Activated naive CD8-positive, alpha-beta T cell treated with anti-CD3 and anti-CD28 coated beads for 36 hours (primary cell): ENCODE measurements at places on chromosomes 2 and 18.

GRCh38 chr18:69647702-69648101 lies 247.0 kb downstream of the DOK6 start:
- H3K36me3 ChIP-seq, result no peaks in the 10 kb centered on the region
- DNase-seq, result no peak
- no peak overlapping the region for H3K27ac ChIP-seq

DNA sequence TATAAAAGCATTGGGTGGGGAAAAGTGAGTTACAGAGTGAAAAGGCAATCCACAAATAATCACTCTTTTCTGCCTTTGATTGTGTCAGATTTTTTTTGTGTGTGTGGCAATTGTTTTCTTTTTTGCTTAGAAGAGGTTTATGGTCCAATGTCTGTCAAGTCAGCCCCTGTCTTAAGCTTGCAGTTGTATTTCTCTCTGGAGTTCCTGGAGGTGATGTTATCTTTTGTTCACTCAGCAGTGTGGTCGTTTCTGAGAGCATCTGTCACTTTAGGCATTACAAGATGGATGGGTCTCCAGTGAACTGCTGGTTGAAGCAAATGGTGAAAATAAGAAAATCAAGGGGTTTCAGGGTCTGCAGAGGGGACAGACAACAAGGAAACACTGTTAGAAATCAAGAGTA lies 121.3 kb downstream of the GREB1L start:
- no peak for DNase-seq
- no peaks in the 10 kb centered on the region for H3K36me3 ChIP-seq
- peaks cover 27% of the 10 kb centered on the region for H3K27me3 ChIP-seq

DNA sequence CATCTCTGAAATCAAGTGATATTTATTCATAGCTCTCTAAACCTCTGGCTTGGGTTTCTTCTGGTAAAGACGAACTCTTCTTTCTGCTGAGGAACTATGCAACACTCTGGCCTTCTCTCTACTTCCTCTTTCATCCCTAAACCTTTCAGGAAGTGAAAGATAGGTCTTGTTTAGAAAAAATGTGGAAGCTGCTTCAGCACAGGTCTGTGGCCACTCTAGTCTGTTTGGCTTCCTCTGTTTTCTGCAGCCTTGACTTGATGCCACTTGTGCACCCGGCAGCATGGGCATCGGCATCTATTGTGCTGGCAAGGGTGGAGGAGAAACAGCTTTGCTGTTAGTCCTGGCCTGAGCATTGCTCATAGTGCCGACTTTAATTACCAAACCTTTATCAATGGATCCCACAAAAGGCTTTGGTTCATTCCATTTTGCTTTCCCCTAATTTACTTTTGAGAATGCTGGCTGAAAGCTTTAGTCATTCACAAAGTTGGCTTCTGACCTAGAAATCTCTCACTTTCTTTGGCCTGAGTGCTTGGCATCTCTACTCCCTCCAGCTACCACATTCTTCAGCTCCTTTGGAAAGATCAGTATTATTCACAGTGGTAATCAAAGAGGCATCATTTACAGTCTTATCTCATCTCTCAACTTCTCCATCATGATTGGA lies 32.0 kb upstream of the GPR39 start:
- peaks cover 7% of the 10 kb centered on the region for H3K27me3 ChIP-seq
- H3K36me3 ChIP-seq, result no peaks in the 10 kb centered on the region
- no peak overlapping the region for H3K4me3 ChIP-seq

DNA sequence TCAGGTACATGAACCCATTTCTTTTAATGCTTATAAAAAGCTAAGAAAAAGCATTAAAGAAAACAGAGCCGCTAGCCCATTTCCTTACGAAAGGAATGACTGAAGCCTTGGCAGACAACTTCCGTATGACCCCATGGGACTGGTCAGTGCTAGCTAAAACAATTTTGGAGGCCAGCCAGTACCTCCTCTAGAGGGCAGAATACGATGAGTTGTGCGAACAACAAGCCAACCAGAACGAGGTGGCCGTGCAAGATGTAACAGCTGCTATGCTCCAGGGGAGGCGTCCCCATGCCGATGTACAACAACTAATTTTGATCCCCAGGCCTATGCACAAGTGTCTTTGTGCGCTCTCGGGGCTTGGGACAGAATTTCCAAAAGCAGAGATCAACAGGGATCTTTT lies 16.7 kb downstream of the MAP3K2 start:
- no peaks in the 10 kb centered on the region for H3K27me3 ChIP-seq
- peaks cover 13% of the 10 kb centered on the region for H3K4me1 ChIP-seq
- no peak overlapping the region for H3K27ac ChIP-seq
- no peak overlapping the region for H3K4me3 ChIP-seq
- DNase-seq, result no peak
- peaks cover 54% of the 10 kb centered on the region for H3K36me3 ChIP-seq

DNA sequence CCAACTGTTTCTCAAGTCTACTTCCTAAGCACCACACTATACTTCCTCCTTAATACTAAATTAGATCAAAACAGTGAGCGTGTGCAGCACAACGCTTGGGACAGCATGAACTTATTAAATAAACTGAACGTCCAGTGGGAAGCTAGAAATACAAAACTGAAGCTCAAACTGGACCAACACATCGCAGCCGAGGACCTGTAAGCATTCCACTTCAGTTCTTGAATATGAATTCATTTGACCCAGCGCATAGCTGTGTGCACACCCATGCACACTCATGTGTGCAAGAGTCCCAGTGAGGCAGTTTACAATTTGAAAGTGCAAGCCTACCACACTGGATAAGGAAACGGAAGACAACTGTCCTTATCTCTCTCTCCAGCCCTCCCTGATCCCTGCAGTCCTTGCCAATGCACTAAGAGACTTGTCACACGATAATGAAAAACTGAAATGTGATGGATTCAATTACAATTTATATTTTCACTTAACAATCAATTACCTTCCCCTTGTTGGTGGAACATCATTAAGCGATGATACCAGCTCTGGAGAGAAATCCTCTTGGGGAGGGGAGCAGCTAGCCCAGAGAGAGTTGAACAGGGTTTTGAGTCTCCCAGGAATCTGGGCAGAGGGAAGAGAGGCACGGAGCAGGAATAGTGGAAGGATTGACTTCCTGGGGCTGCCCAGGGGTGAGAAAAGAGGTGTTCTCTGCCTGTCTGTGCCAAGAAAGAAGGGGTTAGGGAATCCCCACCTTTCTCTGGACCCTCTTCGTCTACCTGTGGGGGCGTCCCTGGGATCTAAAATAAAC lies 186.5 kb upstream of the KLHL29 start:
- no peaks in the 10 kb centered on the region for H3K4me1 ChIP-seq
- no peak overlapping the region for H3K27ac ChIP-seq
- H3K27me3 ChIP-seq, result peaks cover 6% of the 10 kb centered on the region
- H3K36me3 ChIP-seq, result peaks cover 1% of the 10 kb centered on the region
- no peak for DNase-seq

GRCh38 chr18:31439807-31440325 lies 7.7 kb upstream of the DSG3 start:
- no peaks in the 10 kb centered on the region for H3K4me1 ChIP-seq
- no peaks in the 10 kb centered on the region for H3K36me3 ChIP-seq
- no peak overlapping the region for H3K4me3 ChIP-seq
- no peak overlapping the region for H3K27ac ChIP-seq

DNA sequence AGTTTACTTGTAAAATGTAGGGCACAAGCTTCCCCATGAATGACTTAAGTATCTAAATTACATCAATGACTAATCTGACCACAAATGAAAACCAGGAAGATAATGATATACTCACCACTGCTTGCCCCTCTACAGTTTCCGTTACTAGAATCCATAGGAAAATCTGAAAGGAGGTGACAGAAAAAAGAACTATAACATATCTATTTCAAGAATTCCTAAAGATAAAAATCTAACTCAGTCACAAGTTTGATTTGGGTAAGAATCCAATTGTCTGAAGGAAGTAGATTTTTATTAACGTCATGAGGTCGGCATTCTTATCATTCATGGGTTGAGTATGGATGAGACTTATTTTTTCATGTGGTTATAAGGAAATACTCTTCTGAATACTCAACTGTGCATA lies 7.8 kb downstream of the FRZB start:
- H3K27me3 ChIP-seq, result peaks cover 42% of the 10 kb centered on the region
- no peaks in the 10 kb centered on the region for H3K4me1 ChIP-seq
- no peak overlapping the region for H3K27ac ChIP-seq
- no peak for DNase-seq
- no peak overlapping the region for H3K4me3 ChIP-seq
- H3K36me3 ChIP-seq, result no peaks in the 10 kb centered on the region
